CD4-positive, alpha-beta T cell treated with Interferon alpha-2 for 1 hour (primary cell): ENCODE measurements at places on chromosomes 7 and 10.
A peak's percentile ranks its signal among the peaks of the same experiment; 100 is the strongest.

DNA sequence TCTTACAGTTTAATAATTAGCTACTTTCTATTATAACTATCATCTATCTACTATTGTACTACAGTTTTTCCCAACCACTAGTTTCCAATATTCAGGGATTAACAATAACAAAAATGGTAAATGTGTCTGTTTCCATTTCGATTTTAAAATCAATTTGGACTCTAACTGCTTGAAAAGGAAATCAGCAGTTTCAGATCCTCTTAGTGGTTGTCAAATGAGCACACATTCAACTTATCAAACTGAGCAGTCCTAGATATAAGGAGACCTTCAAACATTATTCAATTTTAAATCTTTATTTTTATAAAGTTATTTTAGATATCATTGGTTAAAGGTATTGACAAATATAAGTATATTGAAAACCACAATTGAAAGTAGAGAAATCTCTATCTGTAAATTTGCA lies 46.8 kb upstream of the CD36 start:
- no peak for DNase-seq

- DNase-seq, result no peak
Measured at GRCh38 chr10:133124357-133125211, 35.4 kb upstream of the KNDC1 start.

DNA sequence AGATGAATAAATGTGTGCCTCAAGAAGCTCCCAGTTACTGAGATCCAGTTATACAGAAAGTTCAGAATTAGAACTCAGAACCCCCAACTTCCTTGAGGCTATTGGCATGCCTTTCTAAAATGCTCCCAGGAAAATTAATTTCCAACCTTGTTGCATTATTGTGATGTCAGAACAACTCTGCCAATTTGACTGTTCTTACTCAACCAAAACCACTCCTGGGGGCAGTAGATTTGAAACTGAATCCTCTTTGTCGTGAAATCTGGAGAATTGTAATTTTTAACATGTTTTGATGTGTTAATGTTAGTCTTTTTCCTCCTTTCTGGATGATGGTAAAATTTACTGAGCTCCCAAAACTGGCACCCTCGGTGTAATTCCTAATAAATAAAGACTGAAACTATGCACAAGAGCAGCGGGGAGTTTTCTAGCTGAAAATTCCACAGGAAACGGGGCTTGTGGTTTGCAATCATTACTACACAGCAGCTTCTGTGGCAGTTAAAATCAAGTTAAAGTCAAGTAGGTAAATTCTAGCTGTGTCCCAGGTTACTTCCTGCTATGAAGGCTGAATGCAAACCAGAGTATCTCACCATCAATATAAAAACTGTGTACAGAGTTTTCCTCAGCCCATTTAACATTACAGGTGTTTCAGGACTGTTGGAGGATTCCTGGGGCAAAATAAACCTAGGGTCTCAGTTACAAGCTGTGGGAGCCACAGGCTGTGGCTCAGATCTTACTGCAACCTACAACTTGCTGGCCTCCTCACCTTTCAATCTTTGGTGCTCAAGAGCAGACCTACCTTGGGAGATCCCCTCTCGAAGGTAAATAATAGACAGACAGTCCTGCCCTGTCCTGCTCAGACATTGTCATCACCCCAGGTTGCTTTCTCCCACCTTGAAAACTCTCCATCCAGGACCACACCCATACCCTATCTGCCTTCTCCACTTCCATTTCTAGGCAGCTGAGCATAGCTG lies 156.3 kb upstream of the KMT2E start:
- no peak for DNase-seq

DNA sequence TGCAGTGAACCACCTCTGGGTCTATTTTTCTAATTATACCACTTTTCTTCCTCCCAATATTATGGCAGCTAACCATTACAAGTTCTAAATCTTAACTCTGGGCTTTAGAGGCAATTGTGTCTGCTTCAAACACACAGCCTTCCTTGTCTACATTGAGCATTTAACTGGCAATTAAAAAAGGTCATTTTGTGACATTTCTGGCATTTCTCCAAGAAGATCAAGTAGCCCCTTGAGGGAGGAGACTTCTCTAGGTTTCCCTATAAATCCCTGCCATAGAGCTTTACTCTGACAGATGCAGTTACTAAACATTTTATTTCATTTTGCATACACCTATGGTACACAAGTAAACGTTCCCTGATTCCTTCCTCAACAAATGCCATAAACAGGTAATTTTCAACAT lies 33.4 kb upstream of the FAM133B start:
- DNase-seq, result no peak

- no peak for DNase-seq
Measured at GRCh38 chr7:151860771-151861170, 16.1 kb downstream of the PRKAG2 start.

GRCh38 chr7:35437619-35438275 lies 183.8 kb upstream of the TBX20 start:
- no peak for DNase-seq

DNA sequence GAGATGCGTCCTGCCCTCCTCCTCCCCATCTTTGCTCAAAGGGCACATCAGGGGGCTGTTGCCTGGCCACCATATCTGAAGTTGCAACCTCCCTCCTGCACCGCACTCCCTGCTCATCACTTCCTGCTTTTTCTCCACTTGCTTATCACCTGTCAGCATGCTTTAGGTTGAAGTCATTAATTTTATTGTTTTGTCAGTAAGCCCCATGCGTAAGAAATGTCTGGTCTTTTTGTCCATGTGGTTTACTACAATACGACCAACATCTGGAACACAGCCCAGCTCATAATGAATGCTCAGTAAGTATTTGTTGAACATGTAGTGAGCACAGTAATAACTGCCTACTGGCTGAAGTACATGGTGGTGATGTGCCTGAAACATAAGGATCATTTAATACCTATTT lies 71.6 kb upstream of the GJD4 start:
- no peak for DNase-seq

DNA sequence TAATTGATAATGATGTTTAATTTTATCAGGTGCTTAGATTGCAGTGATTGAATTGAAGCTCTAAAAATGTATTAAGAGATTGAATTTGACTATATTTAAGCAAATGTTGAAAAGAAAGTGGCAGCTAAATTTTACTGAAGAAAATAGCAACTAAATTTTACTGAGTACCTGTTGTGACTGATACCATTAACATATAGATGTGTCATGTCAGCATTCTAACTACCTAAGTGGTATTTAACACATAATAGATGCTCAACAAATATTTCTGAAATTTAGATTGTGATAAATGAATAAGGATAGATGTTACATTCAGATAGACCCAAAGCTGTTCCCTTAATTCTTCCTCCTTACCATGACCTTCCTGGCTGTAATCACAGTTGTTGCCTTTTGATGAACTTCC lies 350.9 kb upstream of the VWC2 start:
- no peak for DNase-seq

- no peak for DNase-seq
Measured at GRCh38 chr10:87654212-87654611, 5.5 kb upstream of the PAPSS2 start.

- DNase-seq, result no peak
Measured at GRCh38 chr7:130703851-130704250, 17.5 kb upstream of the TSGA13 start.

DNA sequence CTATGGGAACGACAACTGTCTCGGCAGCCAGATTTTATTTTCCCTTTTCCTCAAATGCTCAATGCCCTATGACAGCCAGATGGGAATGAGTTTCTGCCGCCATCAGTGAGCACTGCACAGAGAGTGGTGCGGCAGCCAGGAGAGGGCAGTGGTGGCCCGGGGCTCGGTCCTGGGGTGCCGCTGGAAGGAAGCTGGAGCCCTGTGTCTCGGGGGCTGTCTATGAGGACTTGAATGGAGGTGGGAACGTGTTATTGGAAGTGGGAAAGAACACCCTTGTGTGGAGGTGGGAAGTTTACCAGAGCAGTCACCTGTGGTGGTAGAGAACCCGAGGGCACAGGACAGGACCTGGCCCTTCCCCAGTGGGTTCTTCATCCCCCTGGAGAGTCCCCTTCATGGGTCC lies 35.8 kb downstream of the JAKMIP3 start:
- no peak for DNase-seq

- no peak for DNase-seq
Measured at GRCh38 chr7:7706101-7706511, 12.3 kb downstream of the RPA3 start.

DNA sequence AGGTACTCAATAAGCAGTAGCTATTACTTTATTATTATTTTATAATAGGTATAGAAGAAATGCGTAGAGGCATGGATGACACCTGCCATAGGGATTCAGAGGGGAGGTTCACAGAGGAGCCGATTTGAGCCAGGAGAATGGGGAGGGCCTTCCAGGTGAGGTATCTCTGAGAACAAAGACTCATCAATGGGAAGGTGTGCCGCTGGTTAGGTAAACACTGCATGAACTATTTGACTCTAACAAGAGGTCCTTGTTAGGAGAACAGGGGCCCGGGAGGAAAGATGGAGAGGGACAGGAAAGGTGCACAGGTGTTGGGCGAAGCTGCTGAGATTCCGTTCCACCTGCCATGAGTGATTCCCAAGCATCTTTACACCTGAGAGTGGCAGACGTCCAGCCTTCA lies 41.8 kb upstream of the TMEM273 start:
- DNase-seq, result no peak

GRCh38 chr7:134630893-134631292 lies 15.8 kb upstream of the BPGM start:
- DNase-seq, result no peak

DNA sequence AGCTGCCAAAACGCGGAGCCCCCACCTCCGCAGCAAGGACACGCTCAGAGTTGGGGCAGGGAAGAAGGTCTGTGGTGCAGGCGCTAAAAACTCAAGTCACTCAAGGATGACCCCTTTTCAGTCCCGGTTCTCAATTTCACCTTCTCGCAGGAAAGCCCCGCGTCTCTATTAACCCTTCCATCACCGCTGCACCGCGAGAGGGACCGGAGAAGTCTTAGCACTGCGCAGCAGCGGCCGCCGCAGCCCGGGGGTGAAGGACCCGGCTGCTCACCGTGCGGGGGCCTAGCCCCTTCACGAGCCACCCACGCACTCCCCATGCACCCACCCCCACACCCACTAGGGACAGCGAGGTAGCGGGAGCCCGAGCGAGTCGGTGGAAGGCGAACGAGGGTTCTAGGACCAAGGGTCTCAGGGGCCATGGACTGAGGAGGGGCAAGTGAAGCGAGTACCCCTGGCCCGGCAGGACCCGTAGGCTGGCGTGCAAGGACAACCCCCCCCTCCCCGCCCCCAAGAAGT lies 162.9 kb downstream of the SH3PXD2A start:
- DNase-seq, result peak; percentile 27

GRCh38 chr10:20237586-20237985 lies 421.4 kb downstream of the PLXDC2 start:
- no peak for DNase-seq

GRCh38 chr10:4748491-4749270 lies 77.3 kb upstream of the AKR1E2 start:
- DNase-seq, result no peak

GRCh38 chr7:118152654-118153053 lies 31.3 kb upstream of the LSM8 start:
- DNase-seq, result no peak

- no peak for DNase-seq
Measured at GRCh38 chr7:100665168-100665726, 8.3 kb upstream of the GNB2 start.

- no peak for DNase-seq
Measured at GRCh38 chr10:102083541-102083940, 18.4 kb downstream of the HPS6 start.

DNA sequence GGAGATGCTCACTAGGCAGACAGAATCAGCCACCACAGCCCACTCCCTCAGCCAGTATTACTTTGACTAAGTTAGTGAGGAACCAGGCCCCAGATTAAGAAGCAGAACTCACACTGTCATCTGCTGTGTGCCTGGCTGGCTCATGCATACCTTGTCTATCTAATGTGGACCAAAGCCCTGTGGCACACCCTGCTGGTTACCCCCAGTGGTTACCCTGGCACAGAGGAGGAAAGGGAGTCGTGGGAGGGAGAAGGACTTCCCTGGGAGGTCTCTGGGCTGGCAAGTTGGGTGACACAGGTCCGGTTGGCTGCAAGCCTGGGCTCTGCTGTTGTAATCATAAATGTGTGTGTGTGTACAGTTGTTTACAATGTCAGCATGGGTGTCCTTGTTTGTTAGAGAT lies 7.5 kb upstream of the SH2D4B start:
- DNase-seq, result peak; percentile 49

DNA sequence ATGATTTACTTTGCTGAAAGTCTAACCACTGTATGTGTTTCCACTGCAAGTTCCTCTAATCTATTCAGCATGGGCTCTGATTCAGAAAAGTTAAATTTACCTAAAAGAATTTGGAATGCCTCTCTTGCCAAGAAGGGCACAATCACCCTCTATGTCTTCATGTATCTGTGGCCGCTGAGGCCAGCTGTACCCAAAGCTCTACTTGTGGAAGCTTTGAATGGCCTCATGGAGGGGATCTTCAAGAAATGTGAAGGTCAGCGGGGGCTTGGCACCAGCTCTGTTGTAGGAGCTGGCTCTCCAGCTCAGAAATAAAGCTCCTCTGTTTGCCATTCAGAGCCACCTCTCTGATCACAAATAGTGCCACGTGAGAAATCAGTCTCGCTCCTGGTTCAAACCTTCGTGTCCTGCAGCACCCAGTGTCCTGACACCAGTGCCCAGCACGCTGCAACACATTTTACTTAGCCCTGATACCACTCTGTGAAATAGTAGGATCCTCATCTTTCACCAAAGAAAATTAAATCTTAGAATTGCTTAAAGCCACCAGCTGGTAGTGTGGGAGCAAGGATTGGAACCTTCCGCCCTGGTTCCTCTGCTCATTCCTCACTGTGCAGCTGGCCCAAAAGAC lies 61.1 kb downstream of the PKD1L1 start:
- DNase-seq, result no peak

GRCh38 chr7:32093415-32094408 lies 23.5 kb upstream of the PDE1C start:
- no peak for DNase-seq

GRCh38 chr7:620056-620455 lies 100.4 kb upstream of the PDGFA start:
- no peak for DNase-seq

DNA sequence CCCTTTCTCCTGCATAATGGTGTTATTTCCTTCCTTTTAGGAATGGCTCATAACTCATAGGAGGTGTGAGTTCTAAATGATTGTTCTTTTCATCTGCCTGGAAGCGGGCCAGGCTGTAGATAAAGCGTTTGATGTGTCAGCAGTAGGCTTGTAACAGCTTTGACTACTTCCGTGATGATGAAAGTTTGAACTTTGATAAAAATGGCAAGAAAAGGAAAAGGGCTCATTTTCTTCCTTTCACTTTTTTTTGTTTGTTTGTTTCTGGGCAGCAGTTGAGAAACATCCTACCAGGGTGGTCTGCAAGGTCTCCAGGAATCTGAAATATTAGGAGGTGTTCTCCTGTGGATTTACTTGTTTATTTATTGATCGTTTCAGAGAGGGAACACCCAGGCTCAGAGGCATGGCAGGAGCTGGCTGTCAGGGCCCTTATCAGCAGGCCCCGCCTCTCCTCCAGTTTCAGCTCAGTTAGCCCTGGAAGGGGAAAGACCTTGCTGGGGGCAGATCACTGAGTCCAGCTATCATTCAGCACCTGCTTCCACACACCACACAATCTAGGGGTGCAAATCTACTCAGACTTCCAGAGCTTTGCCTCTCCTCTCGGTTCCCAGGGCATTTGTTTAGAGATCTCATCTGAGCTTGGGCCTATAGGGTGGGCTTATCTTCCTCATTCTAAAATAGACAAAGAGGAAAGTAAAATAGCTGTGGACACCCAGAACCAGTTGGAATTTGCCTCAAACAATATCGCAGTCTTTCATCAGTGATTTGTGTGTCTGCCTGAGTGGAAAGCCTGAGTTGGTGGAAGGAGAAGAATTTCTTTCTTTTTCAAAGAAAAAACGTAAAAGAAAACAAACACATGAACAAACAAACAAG lies 130.9 kb downstream of the BMPER start:
- no peak for DNase-seq

GRCh38 chr7:53209129-53209528 lies 173.7 kb downstream of the POM121L12 start:
- DNase-seq, result no peak
